ENCODE measurements at places on chromosomes 7 and 10.

- DNase-seq, result no peak
These were observed 46.8 kb downstream of the VIPR2 start for GRCh38 chr7:159097661-159098423.

- DNase-seq, result no peak
These were observed 41.3 kb upstream of the PPP2R2D start for GRCh38 chr10:131859341-131860020.

- DNase-seq, result no peak
These were observed 51.3 kb upstream of the NFE2L3 start for GRCh38 chr7:26100406-26101339.

DNA sequence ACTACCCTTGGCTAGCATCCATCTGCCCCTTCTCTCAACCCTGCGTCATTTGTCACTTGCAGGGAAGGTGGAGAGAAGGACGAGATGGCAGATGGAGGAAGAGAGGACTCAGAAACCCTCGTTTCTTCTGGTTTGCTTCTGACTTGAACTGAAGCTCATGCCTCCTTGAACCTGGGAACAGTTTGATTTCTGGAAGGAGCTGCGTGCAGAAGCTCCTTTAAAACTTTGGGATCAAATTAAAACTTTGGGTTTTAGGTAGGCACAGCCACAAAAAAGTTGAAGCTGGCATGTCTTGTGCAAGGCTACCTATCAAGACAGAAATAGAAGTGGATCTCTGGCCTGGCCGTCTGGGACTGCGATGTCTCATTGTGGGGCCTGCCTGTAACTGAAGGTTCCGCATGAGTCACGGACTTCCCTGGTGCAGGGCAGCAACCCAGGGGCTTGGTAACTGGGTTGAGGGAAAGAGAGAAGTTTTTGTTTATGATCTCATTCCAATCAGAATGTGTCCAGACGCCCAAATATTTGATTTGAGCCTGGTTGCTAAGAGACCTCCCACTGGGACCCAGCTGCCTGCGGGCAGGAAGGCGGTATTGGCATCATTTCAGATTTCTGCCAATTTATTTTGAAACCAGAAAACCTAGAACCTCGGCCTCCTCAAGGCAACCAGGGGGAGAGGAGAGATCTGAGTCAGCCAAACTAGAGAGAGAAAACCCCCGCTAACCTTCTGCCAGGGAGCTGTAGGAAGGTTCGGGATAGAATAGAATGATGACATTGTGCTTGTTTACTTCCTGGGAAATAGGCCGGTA is 15.8 kb upstream of the CAMK1D start:
- DNase-seq, result no peak

GRCh38 chr10:88731296-88731695 is 25.2 kb downstream of the LIPK start:
- DNase-seq, result no peak

DNA sequence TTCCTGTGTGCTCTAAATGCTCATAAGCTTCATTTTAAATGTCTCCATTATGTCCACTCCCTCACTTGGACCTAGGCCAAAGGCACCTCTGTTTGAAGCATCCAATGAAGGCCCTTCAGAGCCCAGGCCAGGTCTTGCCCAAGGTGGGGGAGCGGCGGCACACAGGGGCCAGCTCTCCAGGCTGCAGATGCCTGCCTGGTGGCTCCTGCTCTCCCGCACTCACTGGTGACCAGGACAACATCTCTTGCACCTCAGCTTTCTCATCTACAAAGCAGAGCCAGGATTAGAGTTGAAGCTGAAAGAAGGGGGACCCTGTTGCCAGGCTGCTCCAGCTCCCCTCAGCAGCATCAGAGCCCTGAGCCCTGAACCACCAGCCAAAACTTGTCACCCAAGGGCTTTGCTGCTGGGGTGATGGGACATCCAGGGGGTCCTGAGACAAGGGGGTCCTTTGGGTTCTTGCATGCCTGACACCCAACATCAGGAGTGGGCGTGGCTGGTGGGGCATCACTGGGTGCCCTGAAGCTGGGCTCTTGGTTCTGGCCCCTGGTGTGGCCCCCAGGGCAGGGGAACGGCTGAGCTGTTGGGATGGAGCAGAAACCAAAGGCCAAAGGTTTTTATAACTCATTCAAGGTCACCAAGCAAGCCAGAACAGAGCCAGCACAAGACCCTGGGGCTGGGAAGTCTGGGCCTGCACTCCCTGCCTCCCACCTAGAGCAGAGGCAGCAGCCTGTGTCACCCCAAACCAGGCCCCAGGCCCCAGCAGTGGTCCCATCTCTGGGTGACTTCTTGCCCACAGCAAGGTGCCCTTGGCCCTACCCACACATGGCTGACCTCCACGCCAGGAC is 1.2 kb downstream of the NACAD start:
- no peak for DNase-seq

DNA sequence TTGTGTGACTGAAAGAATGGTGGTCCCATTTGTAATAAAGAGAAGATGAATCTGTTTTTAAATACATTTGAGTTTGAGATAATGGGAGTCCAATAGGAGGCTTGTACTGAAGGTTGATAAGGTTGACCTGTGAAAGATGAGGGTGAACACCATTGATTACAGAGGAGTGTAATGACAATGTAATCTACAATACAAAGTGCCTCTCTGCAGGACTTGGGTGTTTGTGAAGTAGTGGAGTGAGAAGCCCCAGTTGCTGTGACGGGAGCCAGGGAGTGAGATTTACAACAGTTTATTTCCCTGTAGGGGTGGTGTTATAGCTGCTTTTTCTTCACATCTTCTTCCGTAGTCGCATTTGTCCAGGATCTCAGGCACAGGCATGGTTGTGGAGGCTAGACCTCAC is 189.9 kb downstream of the EXOC4 start:
- DNase-seq, result no peak

DNA sequence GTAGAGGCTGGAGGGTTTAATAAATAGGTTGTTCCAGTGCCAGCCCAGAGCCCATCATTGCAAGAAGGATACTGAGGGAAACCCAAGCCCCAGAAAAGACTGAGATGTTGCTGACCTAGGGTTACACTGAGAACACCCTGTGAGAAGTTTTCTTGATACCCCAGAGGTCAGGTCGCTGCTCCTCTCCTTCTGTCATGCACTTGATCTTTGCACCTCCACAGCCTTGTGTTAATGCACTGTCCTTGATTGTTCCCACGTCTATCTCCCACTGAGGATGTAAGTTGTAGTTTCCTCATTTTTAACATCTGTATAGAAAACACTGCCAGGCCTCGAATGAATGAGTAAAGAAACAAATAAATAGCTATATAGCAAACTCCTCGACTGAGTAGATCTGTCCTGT is 195.3 kb upstream of the AHR start:
- DNase-seq, result no peak

GRCh38 chr7:28520074-28521015 is 108.0 kb downstream of the CREB5 start:
- no peak for DNase-seq

- DNase-seq, result no peak
These were observed 199.3 kb downstream of the PLXNA4 start for GRCh38 chr7:132377015-132377414.

DNA sequence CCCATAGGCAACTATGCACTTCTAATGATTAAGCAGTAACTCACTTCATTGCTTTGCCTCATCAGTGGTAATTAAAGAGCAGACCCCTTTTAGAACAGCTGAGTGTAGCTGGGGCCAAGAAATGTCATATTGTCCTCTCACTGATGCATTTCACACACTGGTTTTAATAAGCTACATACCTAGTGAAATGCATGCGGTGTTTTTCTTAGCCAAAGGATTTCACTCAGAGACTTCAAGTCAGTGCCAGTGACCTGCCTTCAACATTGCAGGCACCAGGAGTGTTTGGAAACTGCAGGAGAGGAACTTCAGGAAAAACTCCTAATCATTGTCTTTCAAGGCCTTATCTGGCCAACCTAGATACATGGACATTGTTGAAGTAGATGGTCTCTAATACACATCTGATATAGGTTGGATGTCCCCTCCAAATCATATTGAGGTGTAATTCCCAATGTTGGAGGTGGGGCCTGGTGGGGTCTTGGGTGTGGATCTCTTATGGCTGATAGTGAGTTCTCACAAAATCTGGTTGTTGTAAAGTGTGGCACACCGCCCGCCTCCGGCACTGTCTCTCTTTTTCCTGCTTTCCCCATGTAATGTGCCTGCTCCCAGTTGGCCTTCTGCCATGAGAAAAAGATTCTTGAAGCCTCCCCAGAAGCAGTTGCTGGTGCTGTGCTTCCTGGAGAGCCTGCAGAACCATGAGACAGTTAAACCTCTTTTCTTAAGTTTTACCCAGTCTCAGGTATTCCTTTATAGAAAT is 252.7 kb upstream of the PLXDC2 start:
- no peak for DNase-seq

- no peak for DNase-seq
These were observed 4.9 kb upstream of the DNTT start for GRCh38 chr10:96299383-96299782.

DNA sequence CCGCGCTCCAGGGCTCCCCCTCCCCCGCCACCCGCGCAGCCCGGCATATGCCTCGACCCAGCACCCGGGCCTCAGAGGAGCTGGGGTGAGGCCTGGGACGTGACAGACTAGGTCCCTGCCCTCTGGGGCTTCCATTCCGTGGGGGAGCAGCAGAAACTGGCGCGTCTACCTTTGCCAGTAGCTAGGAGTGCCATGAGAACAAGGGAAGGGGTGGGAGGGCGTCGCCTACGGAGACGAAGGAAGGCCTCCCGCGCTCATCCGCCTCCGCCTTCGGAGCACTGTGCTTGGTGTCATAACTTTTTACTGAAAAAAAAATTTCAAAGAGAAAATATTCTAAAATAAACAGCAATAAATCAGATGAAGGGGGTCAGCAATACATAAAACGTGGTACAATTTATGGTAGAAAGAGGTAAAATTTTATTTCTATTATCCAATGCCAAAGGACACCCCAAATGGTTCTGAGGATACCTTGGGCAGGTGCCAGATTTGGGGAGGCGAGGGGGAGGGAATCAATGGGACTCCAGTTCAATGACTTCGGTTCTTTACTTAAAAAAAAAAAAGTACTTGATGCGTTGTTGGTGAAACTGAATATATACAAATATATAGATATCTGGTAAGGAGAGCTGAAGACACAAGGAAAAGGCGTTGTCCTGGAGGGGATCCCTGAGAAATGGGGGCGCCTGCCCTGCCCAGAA is 35.1 kb upstream of the GRID1 start:
- no peak for DNase-seq

- no peak for DNase-seq
These were observed 117.6 kb upstream of the FAM204A start for GRCh38 chr10:118459642-118460193.

DNA sequence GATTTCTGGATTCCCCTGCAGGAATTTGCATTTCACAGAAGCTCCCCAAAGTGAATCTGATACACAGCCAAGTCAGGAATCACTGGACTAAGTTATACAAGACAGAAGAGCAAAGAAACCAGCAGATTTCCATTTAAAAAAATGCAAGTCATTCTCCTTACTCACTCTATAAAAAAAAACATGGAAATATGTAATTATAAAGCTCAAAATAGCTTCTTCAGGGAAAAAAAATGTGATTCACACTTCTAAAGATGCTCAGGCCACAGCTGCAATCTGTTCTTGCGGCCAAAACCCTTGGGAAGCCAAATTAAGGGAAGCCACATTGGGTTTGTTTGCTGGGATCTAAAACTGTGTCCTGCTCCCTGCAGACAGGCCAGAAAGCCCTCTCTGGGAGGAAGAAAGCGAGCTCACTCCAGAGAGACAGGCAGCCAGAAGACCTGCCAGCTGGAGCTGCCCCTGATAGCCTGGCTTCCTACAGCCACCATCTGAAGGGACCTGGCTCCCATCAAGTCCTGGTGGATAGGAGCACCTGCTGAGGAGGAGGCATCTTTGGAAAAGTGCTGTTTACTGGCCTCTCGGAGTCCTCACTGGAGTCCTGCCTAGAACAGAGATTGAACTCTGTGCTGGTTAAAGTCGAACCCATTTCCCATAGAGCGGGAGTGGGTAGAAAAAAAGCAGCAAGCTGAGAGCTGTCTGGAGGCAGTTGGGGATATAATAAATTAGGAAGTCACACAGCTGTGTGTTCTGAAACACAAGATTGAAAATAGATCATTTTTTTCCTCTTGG is 359.2 kb upstream of the AOAH start:
- DNase-seq, result no peak

GRCh38 chr10:32315424-32315823 is 31.5 kb downstream of the EPC1 start:
- DNase-seq, result no peak
